BJ (cell line): ENCODE measurements at places on chromosomes 2 and 18. TPM values are rescaled to one million over a fixed set of nuclear protein-coding genes. Genes with fewer than 3 reads are reported as not detected.

Gene GPR45
- polyA plus RNA-seq = not detected in 2 replicates

Gene CTAGE1
- 0.06 TPM in 1 of 2 replicates, not detected in the other for polyA plus RNA-seq

Gene GALNT13
- polyA plus RNA-seq = not detected in 2 replicates

Gene RND3
- polyA plus RNA-seq = 255 and 497 TPM in 2 replicates

Gene AQP12A
- not detected in 2 replicates for polyA plus RNA-seq

Gene MRPL33
- 31.0 and 83.3 TPM in 2 replicates for polyA plus RNA-seq

Gene MZT2A
- 60.4 and 114 TPM in 2 replicates for polyA plus RNA-seq

Gene CDK5R2
- polyA plus RNA-seq = 0.02 TPM in 1 of 2 replicates, not detected in the other

Gene POMC
- polyA plus RNA-seq = 0.27 and 0.43 TPM in 2 replicates

Gene STPG4
- polyA plus RNA-seq = 0.06 TPM in 2 replicates

Gene AGXT
- not detected in 2 replicates for polyA plus RNA-seq

Gene NDC80
- polyA plus RNA-seq = 18.1 and 24.0 TPM in 2 replicates

Gene CYP26B1
- polyA plus RNA-seq = 0.16 and 0.27 TPM in 2 replicates

Gene GALR1
- polyA plus RNA-seq = not detected in 2 replicates

Gene IL18R1
- 0.11 TPM in 1 of 2 replicates, not detected in the other for polyA plus RNA-seq

Gene CPO
- polyA plus RNA-seq = not detected in 2 replicates

Gene FABP1
- not detected in 2 replicates for polyA plus RNA-seq

Gene ABCB11
- polyA plus RNA-seq = not detected in 2 replicates

Gene MZT2B
- polyA plus RNA-seq = 128 and 199 TPM in 2 replicates

Gene NT5C1B
- not detected in 2 replicates for polyA plus RNA-seq

Gene EML6
- 0.18 and 0.36 TPM in 2 replicates for polyA plus RNA-seq

Gene OTOS
- polyA plus RNA-seq = not detected in 2 replicates

Gene TRIM43
- polyA plus RNA-seq = not detected in 2 replicates
